Globus pallidus (tissue), 1 donor: ENCODE measurements at places on chromosomes 3 and 15.

GRCh38 chr15:96858694-96859093 lies 528.2 kb downstream of the NR2F2 start:
- DNase-seq, result no peak

DNA sequence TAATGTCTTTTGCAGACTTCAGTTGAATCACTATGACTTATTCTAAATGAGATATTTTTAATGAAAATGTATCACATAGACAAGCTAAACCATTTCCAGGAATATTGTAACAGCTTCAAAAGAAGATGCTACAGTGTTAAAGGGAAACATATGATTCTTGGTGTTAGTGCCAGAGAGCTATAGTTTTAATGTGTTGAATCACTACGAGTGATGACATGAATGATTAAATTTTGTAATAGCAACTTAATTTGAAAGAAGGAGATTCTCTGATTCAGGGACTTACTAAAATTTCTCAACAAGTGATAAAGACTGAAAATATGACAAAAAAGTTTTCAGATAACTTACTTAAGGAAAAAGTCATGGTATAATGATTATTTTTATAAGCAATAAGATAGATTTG lies 267.3 kb upstream of the SLITRK3 start:
- DNase-seq, result no peak

- DNase-seq, result no peak
Measured at GRCh38 chr3:23875113-23875725, 41.6 kb downstream of the NKIRAS1 start.

- no peak for DNase-seq
Measured at GRCh38 chr3:30843877-30844276, 50.6 kb downstream of the GADL1 start.

DNA sequence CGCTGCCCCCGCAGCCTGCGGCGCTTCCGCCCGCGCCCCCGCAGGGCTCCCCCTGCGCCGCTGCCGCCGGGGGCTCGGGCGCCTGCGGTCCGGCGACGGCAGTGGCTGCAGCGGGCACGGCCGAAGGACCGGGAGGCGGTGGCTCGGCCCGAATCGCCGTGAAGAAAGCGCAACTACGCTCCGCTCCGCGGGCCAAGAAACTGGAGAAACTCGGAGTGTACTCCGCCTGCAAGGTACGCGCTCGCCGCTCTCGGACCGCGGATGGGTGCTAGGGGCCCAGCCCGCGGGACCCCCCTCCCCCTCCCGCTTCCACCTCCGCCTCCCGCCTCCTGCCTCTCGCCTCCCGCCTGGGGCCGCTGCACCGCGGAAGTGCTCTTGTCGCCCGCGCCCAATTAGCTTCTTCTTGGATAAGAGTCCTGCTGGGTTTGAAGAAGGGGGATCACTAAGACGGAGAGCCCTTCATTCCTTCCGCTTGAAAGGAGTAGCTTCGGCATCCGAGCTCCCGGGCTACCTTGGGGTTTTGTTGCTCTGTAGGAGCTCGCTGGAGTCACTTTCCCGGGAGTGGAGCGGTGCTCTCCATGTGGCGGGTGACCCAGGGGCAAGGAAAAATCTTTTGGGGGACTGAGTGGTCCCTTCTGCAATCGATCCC lies 426 bp downstream of the KAT2B start:
- peak; percentile 88 for DNase-seq

DNA sequence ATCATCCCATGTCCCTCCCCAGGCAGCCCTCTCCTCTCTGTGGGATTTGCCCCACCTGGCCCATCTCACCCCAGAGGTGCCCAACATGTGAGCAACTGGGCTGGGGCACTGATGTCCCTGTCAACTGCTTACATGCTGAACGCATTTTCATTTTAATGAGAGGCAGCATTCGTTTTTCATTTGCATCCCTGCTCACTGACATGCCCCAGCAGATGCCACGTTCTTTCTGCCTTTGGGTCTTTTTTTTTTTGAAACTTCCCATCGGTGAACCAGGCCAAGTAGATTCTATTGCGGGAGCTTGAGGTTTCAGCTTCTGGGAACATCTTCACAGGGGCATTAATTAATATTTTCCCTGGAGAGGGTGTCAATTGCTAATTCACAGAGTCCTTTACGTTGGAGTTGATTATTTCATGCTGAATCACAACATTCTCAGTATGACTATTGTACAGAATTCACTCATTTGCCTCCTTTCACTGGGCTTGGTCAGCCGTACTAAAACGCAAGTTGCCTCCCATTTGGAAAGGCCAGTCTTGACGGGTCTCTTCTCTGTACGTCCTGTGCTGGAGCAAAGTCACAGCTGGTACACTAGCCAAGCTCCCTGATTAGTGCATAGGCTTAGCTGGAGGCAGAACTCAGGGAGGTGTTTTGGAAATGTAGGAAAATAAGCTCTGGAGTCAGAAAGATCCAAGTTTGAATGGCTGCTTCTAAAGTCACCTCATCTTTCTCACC lies 69.8 kb downstream of the CHRNA7 start:
- DNase-seq, result no peak

DNA sequence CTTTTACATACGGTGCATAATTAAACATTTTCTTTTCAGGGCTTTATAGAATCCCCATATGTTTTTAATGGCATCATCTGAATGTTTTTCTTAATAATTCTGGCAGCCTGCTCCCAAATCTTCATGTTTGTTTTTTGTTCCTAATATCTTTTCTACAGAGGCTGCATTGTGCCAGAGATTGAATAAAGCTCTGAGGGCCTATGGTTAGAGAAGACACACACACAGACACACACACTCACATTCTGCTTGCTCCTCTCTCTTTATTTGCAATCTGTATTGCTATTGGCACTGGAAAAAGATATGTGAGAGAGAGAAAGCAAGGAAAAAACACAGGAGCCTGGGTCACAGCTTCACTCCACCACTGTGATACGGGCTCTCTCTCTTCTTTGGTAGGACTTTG lies 136.0 kb downstream of the MECOM start:
- no peak for DNase-seq

DNA sequence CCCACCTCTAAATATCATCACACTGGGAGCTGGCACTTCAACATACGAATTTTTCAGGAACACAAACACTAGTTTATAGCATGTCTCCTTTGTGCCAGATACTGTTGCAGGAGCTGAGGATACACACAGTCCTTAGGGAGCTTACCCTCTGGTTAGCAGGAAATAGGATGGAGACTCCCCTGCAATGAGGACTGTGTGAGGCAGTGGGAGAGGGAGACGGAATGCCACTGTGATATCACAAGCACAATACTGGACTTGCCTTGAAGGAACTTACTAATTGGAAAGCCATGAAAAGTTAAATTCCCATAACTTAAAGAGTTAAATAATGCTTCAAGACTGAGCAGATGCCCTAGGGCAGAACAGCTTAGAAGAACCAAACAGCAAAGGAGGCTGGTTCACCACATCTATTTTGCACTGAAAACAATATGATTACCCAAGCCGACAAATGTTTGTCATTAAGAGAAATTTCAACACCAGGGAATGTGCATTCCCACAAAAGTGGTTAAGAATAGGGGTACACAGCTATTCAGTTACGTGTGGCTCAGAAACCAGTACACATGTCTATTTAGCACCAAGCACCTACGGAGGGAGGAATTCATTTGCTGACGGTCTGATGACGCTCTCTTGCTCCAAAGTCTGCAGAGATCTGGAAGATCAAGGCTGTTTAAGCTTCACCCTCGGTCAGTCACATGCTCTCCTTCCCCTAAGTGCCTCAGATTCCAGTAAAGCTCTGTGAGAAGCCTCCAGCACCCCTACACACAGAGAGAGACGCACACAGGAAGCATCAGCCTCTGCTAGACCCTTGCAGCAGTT lies 5.2 kb downstream of the TBC1D2B start:
- peak; percentile 66 for DNase-seq

- no peak for DNase-seq
Measured at GRCh38 chr15:59410391-59410896, 27.5 kb upstream of the FAM81A start.

- DNase-seq, result peak; percentile 19
Measured at GRCh38 chr15:89442671-89443307, 53.6 kb downstream of the RHCG start.

DNA sequence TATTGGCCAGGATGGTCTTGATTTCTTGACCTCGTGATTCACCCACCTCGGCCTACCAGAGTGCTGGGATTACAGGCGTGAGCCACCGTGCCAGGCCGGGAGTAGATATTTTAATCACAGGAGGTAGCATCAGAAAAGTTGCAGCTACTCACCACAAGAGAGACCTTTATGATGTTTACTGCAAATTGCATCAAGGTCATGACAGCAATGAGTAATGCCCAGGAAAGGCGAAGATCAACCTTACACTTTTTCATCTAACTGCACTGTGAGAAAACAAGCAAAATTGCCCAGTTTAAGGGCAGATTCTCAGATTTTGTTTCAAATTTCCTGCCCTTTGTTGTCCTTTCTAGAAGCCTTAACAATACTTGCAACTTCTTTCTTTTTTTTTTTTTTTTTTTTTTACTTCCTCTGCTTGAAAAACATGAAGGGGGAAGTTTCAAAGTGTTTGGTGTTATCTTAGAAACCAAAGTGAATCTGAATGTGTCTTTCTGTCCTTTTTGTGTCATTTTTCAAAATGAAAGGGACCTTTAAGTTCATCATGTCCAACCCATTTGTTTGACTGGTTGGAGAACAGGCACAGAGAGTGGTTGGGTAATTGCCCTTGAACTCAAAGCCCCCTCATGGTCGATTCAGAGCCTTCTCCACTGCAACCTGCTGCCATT lies 25.0 kb downstream of the TGFBR2 start:
- DNase-seq, result no peak

GRCh38 chr3:77065750-77066149 lies 25.9 kb downstream of the ROBO2 start:
- DNase-seq, result no peak

DNA sequence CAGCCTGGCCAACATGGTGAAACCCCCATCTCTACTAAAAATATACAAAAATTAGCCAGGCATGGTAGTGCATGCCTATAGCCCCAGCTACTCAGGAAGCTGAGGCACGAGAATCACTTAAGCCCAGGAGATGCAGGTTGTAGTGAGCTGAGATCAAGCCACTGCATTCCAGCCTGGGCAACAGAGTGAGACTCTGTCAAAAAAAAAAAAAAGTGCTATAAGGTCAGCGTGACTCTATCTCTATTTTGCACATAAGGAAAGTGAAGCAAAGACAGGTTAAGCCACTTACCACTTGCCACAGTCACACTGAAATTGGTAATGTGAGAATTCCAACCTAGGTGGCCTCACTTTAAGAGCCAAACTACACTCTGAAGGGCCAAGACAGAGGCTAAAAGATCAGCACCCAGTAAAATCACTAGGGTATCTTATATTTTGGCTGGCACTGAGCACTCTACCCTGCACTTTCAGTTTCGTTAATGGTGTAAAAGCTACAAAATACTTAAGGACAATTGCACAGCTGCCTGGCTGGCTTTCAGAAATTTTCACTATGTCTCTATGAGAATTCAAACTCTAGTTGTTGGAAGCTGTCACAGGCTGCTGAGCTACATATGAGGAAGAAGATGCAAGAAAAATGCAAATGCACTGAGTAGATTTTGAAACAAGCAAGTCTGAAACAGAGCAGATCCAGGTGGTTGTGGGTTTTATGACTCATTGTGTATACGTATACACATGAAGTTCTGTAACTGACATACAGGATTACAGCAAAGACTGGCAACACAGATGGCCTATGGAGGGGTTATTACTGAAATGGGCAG lies 32.7 kb downstream of the TRANK1 start:
- DNase-seq, result no peak

GRCh38 chr3:135997554-135998320 lies 32.2 kb downstream of the PPP2R3A start:
- peak; percentile 52 for DNase-seq

GRCh38 chr15:31294067-31294466 lies 32.6 kb upstream of the KLF13 start:
- no peak for DNase-seq

DNA sequence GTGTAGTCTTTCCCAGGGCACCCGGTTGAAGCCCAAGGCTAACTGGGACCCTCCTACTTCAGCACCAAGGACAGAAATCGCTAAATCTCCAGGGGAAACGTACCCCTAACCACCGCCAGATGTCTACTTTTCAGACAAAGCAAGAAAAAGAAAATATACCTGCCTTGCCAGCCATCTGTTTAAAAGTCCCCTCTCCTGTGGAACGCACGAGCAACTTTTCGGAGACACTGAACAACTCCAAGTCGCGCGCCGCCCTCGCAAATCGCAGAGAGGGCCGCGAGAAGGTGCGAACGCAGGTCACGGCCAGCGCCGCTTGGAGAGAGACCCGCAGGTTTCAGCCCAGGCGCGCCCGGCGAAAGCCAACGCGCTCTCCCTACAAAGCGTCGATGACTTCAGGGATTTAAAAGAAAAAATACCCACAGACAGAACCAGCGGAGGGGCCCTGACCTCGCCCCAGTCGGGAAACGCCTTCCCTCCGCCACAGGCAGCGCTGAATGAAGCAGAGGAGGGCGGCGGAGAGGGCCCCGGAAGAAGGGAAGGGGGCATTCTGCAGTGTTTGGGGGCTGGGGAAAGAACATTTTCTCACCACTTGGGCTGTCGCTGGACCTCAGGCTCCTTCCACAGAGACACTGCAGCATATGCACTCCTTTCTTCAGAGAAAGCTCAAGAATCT lies 213.1 kb downstream of the FGF12 start:
- DNase-seq, result no peak

- DNase-seq, result no peak
Measured at GRCh38 chr3:37945807-37946530, 44.6 kb upstream of the VILL start.

GRCh38 chr3:82088749-82089148 lies 327.3 kb upstream of the GBE1 start:
- peak; percentile 33 for DNase-seq

DNA sequence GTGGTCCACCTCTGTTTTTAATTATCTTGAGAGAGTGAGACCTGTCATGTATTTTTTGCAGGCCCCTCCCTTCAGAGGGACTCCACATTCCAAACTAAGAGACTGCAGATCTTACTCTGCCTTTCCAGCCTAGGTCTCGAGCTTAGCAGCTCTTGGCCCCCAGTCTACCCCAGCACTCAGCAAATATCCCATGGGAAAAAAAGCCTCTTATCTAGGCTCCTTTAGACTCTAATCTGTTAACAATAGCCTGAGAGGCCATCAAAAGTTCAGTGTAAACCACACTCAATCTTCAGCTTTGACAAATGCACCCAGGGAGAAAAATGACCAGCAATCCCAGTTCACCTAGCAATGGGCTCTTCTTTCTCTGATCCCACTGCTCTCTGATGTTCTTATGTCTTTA lies 8.6 kb upstream of the BLM start:
- no peak for DNase-seq

- DNase-seq, result no peak
Measured at GRCh38 chr15:28058082-28058481, 41.0 kb downstream of the OCA2 start.

DNA sequence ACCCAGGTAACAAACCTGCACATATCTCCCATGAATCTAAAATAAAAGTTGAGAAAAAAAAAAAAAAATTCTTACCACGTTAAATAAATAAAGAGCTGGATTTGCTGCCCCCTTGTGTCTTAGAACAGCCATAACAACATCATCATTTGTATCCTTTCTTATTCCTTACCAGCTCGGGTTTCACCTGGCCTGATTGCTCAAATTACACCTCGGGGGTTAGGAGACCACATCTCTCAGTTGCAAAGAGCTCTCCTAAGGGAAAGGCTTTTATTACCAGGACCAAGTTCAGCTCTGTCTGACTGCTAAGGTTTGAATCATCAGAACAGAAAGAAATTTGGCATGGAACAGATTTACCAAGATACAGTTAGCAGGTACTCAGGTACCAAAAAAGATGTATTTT lies 25.8 kb upstream of the RPL39L start:
- peak; percentile 44 for DNase-seq
